ENCODE measurements at places on chromosomes 11 and 22. TPM values are rescaled to one million over a fixed set of nuclear protein-coding genes. Genes with fewer than 3 reads are reported as not detected.

GRCh38 chr11:67409261-67409666 is 5.4 kb downstream of the TBC1D10C start:
- no peak for DNase-seq

DNA sequence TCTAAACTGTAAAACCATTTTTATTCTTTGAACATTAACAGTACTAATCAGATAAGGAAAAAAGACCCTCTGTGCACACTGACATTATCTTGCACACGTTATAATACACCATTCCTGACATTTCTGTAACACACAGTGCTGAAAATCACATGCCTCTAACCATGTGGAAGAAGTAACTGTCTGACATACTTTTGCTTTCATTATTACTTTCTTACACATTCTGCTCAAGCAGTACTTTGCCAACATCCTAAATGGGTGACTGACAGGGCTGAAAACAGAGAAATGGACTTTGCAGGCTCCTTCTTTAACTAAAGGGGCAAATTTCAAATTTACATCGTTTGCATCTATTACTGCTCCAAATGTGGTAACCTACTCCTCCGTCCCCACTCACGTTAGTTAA is 22.8 kb upstream of the TP53AIP1 start:
- peak; percentile 40 for DNase-seq

DNA sequence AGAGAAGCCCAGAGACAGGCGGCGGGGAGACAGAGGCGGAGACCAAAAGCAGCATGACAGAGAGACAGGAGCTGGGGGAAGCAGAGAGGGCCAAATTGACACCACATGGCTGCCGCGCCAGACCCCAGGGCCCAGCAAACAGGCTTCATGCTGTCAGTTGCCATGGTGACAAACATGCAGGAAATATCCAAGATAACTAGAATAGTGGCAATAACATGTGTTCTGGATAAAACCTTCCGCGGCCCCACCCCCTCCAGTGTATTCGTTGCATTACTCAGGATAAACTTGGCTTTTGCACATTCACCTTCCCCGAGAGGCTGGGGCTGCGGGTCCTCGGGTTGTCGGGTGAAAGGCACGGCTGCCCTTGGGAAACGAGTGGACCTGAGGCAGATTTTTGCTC is 49.9 kb upstream of the CDON start:
- peak; percentile 91 for DNase-seq

DNA sequence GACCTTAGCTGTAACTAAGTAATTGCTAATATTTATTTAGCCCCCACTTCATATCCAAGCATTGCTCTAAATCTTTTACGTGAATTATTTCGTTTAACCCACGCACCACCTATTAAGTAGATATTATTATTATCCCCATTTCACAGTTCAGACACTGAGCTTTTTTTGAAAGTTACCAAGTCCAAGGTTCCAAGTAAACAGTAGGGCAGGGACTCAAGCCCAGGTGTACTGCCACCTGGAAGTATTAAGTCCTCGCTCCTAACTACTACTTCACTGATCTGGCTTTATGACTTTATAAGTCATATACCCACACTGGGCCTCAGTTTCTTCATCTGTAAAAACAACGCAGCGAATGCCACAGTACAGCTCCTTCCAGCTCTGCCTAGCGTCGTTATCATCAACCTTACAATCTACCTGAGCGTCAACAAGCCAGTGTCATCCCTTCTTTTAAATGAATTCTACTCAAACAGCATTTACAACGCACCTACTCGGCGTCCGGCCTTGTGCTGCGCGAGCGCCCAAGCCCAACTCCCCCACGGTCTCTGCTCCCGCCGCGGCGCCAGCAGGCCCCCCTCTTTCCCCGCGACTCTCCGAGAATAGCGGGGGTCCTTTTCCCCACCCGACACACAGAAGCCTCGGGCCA is 624 bp downstream of the TMEM41B start:
- DNase-seq: peak; percentile 59

- DNase-seq: peak; percentile 16
These were observed 862 bp upstream of the CENATAC start for GRCh38 chr11:118996926-118997626.

- no peak for DNase-seq
These were observed 124.9 kb downstream of the C11orf58 start for GRCh38 chr11:16863389-16863788.

The MN1 gene
- 2.5 TPM for polyA plus RNA-seq

Measured in lung (tissue), 17 donors.